ENCODE measurements at places on chromosomes 3 and 15.

GRCh38 chr3:160810362-160811236 lies 54.6 kb downstream of the PPM1L start:
- peak; percentile 48 for DNase-seq

DNA sequence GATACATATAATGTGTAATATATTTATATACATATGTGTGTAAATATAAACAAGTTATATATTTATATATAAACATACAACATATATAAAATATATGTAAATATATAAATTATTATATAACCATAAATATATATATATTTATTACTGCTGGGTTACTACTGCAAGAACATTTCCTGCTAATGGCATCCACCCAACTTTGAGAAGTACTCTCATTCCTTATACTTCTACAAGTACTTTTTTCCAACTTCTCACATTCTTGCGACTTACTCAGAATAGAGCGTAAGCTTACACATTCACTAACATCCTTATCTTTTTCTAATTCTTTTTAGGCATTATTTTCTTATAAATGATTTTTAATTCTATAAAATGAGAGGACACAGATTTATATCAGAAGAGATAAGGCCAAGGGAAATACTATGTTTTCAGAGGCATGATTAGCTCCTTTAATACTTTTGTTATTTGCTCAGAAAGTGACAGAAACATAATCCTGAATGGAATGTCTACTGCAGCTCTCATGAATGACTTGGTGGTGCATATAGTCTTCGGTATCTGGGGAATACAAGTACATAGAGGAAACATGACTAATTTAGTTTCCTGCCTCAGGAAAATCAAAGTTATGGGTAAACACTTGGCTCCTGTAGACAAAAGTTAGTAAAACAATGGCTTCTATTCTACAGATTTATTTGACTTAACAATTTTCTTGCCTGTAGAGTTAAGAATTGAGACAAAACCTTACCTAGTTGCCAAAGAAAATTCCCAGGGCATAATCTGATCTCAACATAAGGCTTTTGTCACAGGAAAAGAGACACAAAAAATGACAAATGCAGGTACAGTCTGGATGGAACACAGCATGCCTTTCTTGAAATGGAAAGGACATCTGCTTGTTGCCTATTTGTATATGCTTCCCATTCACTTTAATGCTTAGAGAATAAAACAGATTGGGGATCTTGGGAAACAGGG lies 453.9 kb downstream of the SQOR start:
- DNase-seq, result peak; percentile 37

DNA sequence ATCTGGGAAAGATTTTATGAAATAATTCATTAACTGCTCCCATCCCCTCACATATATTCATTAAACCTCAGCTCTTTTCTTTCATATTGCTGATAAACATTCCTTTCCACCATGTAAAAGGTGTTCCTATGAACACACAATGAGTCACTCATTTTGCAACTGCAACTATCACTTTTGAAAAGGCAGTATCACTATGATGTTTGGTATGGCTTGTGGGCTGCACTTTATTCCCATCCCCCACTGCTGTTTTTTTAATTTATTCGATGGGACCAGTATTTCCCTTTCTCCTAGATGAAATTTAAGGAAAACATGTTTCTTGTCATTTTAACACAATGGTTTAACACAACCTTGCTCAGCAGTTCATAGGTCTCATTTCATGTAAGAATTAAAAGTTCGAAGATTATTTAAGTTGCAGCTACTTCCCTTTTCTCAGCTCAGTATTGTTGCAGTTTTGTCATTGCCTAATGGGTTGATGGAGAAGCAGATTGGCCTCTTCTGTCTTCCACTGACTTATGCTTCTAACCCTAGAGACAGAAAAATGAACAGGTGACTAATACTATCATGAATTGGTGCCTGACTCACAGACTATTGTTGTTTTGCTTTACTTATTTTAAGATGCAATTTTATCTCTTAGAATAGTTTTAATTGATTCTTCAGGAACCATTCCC lies 280.3 kb downstream of the ZPLD1 start:
- no peak for DNase-seq

DNA sequence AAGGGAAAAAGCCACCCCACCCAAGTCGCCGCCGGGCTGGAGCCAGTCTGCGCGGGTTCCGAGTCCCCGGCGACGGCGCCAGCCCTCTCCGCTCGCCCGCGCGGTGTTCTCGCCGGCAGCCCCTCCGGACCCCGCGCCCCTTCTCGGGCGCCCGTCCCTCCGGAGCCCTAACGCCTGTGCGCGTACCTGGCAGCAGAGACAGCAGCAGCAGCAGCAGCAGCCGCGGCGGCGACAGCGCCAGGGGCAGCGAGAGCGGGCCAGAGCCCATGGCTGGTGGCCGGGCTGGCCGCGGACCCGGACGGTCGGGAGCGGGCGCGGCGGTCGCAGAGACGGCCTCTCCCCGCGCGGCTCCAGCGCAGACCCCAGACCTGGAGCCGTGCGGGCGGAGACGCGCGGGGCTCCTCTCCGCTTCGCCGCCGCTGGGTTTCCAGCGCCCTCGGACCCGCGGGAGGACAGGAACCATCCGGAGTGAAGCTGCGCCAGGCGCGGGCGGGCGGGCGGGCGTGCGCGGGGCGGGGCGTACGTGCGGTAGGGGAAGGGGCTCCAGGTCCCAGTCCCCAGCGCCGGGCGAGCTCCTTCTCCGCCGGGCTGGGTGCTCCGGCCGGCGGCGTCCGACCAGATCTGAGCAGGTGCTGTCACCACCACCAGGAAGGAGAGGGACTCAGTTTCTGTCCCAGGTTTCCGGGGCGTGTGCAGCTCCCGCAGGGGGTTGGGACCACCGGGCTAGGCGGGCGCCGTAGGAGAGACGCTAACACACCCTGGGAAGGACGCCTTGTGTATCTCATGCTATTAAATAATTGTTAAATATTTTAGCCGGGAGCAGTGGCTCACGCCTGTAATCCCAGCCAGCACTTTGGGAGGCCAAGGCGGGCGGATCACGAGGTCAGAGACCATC lies at the start of gene CHRNA3:
Gene CHRNA3 (minus strand): TSS at position 470 of the 895 bp plus-strand sequence. CDS start 202 bp downstream, at position 268.
- DNase-seq, result no peak

- no peak for DNase-seq
Observed at GRCh38 chr15:33468740-33469139, 158.0 kb downstream of the RYR3 start.

DNA sequence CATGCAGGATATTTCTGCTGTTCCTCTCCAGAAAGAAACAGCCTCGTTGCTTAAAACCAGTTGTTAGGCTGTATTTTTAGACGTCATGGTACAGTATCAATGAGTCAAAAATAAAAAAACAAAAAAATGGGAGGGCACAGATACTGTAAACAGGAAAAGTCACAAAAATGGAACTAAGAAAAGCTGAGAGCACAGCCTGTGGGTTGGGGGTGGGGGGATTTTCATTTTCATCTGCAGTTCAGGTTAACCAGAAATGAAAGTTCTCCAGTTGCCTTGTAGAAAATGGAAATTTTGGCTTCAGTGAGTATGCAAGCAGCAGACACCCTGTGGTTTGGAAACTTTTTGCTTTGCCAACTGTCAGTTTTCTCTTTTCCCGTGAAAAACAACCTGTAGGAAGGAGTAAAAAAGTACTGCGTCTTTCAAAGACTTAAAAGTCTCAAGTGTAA lies 59.0 kb downstream of the FRMD4B start:
- no peak for DNase-seq

- DNase-seq, result no peak
Observed at GRCh38 chr3:107520535-107520934, 2.2 kb upstream of the BBX start.

DNA sequence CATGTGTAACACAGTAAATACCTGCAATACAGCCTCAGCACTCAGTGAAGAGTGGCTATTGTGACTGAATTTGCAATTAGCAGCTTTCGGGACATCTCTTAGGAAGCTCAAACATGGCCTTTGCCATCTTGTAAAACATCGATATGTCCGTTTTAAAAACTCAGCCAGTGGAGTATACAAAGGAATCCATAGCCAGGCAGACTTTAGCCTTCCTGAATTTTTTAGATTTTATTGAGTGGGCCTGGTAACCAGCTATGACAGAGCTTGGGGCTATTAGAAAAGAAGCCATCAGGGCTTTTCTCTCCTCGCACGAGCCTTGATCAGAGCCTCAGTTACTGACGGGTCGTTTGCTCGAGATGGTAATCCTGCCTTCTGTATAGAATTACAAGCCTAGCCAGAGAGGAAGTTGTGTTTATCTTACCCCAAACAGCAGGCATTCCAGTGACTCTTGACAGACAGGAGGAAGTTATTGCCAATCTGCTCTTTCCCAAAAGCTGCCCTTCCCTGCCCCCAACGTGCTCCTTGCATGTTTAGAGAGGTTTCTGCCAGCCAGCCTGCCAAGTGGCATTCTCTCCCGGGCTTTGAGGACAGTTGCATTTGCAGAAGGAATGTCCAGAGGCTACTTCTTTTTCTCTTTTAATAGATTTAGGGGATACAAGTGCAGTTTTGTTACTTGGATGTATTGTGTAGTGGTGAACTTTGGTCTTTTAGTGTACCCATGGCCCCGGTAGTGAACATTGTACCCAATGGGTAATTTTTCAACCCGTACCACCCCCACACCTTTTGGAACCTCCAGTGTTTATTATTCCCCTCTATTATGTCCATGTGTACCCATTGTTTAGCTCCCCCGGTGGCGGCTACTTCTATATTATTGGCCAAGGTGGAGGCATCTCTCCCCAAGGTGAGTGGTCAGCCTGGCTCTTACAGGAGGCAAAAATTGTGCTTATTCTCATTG lies 40.6 kb downstream of the ITPR1 start:
- no peak for DNase-seq
